Activated T-cell treated with anti-CD3 and anti-CD28 coated beads for 4 hours (primary cell): ENCODE measurements at places on chromosomes 7 and 10.

- DNase-seq, result no peak
These were observed 222.1 kb downstream of the FANK1 start for GRCh38 chr10:126118476-126118875.

DNA sequence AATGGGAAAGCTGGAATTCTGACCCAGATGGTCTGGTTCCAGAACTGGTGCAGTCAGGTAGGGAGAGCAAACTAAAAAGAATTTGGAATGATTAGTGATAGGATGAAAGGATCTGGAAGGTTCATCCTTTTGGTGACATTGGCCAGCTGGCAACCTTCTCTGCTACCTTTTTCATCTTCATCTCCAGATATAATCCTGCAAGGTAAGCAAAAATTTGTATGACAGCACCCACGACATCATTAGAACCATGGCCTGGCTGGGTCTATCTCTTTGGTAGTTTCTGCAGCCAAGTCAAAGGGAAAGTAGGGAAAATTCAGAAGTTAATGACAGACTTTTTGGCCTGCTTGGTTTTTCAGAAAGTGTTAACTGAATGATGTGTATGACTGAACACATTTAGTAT, 188.9 kb upstream of the MALRD1 start:
- DNase-seq, result no peak

DNA sequence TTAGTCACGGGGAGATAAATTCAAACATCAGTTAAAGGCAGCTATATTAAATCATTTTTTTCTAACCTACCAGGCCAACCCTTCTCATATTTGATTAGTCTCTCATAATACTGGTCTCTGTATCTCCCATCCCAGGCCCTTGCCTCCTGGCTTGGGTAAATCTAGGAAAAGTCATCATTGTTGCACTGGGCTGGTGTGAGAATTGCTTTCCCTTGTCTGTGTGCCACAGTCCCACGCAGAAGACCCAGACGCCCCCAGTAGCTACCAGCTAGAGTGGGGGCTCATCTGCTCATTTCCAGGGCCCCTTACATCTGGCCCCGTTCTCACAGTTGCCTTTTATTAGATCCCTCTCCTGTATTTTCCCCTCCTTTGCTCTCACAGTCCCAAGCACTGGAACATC, 67.6 kb upstream of the VIPR2 start:
- no peak for DNase-seq

- DNase-seq, result no peak
These were observed 99.5 kb downstream of the MYL10 start for GRCh38 chr7:101529560-101529959.

DNA sequence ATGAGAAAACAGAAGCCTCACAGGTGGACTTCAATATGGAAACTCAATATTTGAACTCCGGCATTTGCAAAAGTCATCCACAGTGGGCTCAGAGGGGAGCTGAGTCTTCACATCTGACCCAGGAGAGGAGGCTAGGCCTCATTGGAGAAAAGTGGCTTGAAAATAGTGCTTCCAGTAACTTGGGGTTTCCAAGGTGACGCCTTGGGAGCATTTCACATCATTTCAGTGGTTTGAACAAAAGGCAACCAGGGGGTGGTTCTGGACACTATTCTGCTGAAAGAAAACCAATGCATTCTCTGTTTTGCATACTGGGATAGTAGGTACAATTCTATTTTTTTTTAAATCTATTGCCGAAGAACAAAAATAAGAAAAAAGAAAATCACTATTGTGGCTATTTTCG, 599.2 kb upstream of the POM121L12 start:
- no peak for DNase-seq

DNA sequence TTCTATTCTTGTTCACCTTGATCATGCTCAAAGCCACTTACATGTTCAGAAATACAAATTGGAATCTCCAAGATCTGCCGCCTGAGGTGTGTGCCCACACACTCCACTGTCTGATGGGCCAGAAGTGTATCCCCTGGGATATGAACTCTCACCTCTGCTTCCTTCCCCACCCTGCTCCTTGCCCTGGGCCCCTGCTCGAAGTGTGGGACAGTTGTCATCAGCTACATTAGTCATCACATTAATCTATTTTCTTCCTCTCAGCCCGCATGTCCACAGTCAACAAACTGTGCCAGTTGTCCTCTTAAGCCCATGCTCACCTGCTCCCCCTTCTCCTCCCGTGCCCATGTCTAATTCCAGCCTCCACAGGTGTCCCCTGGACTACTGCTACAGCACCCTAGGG, 154.7 kb downstream of the PTPN20 start:
- no peak for DNase-seq

DNA sequence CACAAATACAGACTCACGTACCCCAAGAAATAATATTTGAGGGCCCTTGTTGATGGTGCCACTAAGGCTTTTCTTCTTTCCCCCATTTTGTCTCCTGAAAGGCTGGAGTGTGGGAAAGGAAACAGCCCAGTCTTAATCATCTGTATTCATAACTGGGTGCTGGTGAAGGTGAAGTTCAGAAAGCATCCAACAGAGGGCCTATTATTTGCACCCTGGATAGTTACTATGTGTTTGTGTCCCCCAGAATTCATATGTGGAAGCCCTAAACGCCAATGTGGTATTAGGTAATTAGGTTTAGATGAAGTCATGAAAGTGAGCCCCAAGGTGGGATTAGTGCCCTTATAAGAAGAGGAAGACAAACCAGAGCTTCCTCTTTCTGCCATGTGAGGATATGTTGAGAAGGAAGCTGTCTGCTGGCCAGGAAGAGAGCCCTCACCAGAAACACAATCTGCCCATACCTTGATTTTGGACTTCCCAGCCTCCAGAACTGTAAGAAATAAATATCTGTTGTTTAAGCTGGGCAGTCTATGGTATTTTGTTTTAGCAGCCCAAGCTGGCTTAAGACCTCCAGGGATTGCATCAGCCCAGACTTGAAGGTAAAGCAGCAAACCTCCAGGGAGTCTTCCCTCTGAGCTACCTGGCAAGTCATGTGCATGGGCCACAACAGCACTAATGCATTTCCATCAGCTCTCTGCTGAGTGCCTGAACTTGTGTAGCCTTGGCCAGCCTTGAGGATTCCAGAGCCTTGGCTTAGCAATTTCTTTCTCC, 90.0 kb upstream of the ADRB1 start:
- no peak for DNase-seq

DNA sequence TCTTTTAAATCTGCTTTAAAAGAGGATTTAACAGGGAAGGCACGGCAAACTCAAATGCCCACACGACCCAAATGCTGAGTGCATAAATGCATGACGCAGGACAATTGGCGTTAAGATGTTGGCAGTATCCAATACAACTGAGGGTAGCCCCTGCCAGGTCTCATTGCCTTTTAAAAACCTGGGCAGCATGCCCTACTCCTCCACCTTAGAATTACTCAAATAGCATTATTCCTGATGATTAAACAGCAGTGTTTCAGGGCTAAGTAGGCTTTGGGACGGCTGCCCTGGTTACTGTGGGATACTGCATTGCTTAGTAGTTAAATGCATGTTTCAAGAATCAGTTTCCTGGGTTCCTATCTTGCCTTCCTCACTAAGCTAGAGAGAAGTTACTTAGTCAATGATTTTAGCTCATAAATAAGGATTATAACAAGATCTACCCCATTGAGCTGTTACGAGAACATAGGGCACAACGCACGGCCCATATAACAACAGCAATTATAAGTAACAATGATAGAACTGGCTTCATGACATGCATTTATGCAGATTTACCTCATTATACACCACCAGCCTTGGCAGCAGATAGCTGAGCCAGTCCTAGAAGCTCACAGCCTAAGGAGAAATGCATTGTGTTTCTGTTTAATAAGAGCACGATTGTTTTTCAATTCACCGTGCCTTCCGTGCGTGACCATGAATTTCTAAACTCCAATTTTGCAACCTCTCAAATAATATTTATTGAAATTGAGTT, 7.9 kb downstream of the TUBAL3 start:
- no peak for DNase-seq

DNA sequence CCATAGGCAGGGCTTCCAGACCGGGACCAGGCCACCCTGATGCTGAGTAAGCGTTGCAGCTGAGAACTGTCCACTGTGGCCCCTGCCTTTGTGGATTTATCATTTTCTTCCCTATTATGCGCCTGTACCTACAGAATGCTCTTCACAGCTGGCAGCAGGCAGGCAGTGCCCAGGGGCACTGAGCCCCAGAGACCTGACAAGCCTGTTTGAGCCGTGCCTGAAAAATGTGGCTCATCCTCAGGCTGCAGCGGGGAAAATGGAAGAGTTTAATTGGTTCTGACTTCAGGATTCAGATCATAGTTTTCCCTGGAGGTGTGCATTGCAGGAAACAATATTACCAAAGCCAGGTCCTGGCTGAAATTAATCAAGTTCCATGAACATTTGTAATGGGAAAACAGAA, 200.2 kb downstream of the ZNF438 start:
- DNase-seq, result no peak

- no peak for DNase-seq
These were observed 27.1 kb upstream of the SEMA4G start for GRCh38 chr10:100942229-100942628.

DNA sequence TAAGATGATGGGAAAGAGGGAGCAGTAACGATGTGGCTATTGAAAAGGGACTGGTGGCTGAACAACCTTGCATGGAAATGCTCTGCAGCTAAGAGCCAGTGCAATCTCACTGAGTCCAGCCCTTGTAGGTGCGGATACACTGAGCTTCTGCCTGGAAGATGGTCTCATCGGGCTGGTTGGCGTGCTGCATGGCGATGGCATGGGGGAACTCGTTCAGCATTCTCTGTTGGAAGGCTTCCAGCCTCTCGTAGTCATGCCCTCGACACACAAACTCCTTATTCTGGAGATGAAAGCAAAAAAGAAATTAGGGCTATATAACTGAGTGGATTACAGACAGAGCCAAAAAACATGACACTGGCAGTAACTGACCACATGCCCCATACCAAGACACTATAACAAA, 197.8 kb upstream of the IMMP2L start:
- no peak for DNase-seq

DNA sequence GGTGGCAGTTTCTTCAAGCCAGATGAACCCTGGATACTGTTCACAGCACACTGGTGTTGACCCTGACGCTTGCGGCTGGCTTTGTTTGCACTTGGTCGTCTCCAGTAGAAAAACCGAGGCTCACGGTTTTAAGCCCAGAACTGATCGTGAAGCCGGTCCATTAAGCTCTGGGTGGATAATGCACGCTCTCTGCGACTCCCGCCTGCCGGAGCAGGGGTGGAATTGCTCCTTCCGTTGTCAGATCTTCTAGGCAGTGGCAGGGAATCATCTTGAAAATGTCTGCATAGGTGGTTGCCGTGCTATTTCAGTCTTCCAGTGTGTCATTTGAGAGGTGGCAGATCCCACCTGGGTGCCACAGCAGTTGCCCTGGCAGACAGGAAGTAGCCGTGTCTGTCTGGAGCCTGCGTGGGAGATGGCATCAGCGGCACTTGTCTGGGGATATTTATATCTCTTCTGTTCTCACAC, 35.9 kb upstream of the AP5Z1 start:
- peak; percentile 24 for DNase-seq

- DNase-seq, result no peak
These were observed 15.1 kb upstream of the ATE1 start for GRCh38 chr10:121942749-121943416.

DNA sequence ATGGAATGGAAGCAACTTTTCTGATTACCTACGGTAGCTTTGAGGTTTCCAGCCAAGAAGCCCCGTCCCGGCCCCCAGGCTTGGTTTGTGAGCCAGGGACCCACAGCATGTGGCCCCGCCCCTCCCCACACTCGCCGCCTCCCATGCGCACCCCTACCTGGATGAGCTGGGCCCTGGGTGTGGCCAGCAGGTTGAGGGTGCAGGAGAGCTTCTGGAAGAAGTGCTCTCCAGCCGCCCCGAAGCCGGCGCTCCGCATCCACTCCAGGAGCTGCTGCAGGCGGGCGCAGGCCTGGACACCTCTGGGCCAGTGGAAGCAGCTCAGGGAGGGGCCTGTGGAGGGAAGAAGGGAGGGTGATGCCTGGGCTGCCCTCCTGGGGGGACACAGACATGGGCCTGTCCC, 39.7 kb downstream of the AP5Z1 start:
- no peak for DNase-seq

- no peak for DNase-seq
These were observed 35.2 kb downstream of the EEPD1 start for GRCh38 chr7:36188266-36188665.

GRCh38 chr10:16819026-16819425, 1.8 kb upstream of the RSU1 start:
- no peak for DNase-seq

DNA sequence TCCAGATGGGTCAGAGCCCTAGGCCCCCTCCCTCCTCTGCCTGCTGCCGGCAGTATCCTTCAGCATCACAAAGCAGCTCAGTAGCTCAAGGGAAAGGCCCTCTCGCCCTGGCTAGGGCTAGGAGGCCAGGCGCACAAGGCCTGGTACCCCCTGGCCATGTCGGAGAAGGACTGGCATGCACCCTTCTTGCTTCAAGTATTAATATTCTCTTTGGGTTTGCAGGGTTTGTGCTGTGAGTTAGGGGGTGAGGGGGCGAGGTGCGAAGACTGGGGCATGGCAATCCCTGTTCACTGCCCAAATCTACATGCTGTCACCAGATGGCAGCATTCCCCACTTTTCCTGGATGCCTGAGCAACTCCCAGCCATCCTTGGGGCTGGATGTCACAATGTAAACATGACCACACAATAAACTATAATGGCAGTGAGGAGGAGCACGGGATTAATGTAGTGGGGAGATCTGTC, 105.2 kb downstream of the NEURL1 start:
- DNase-seq, result no peak

DNA sequence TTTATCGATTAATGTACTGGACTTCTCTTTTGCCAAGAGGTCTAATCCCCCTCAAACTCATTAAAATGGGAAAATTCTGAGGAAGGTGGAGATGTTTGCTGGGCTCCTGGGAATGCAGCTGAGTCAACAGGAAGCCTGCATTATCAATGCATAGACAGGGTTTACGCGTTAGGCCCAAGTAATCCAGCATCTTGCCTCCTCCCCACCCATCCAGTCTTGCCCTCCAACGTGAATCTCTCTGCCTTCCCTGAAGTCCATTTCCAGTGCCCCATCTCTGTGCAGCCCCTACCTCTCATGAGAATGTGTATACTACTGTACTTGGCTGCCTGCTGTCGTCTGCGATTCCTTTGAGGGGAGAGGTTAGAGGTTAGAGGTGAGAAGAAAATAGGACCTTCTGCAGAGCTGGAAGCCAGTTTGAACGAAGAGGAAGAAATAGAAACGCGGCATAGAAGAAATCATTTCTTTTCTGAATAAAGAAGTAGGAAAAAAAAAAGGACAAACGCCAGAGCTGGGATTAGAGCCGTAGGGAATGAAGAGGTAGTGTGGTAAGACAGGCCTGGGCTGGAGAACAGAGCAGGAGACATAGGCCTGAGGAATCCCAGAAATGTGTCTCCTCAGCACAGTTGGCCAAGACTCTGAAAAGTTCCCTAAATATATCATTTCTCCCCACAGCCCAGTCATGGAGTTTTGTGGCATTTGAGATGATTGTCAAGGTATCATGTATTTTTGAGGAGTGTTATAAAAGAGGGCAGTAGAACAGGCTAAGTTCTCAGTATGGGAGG, 75.6 kb downstream of the MYOF start:
- no peak for DNase-seq
